ENCODE measurements at places on chromosomes 1 and 21.

- DNase-seq = no peak
These were observed 260.2 kb upstream of the RUNX1 start for GRCh38 chr21:35309316-35309715.

GRCh38 chr1:82065916-82066315 is 265.2 kb downstream of the ADGRL2 start:
- no peak for DNase-seq

- DNase-seq = no peak
These were observed 710 bp upstream of the SLC30A1 start for GRCh38 chr1:211579440-211580302.

DNA sequence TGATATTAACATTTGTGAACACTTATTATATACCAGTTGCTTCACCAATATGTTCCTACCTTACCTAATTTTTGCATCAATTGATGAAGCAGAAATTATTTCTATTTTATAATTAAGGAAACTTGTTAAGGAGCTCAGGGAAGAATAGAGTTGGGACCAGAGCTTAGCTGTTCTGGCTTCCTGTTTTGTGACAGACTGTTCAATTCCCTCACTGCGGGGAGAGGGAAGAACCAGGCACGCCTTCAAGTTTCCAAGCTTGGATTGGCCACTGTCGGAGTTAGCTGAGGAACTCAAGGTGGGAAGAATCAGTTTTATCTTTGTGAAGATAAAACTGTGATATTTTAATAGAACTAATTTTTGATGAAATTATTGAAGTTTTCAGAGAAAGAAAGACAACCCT is 142.3 kb upstream of the LMO4 start:
- no peak for DNase-seq

DNA sequence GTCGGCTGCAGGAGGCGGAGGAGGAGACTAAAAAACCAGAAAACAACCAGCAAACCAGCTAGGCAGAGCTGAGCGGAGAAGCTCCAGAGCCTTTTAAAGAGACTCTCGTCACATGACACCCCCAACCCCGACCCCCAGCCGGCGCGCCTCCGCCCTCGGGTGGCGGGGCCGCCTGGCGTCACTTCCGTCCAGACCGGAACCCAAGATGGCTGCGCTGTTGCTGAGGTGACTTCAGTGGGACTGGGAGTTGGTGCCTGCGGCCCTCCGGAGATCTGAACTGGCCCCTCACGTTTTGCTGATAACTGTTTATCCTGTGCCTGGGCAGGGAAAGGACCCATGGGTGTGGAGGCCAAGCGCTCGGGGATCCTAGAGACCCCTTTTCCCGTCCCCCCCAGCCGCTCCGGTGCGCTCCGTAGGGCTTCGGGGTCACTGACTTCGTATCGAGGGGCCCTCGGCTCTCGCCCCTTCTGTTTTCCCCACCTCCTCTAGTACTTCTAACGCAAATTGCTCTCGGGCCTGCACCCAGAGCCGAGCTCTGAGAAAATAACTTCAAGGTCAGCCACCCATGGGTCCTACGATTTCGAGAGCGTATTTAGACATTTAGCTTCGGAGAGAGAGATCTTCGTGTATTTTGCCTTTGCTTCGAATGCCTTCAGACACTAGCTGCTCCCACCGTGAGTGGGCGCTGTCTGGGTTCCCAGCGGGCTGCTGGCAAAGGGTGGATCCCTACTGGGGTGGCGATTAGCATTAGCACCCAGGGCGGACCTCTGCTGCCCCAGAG is at the start of gene SDHC:
TSS of gene SDHC (plus strand) at position 181 of the 781 bp plus-strand sequence. CDS start at position 206, 25 bp downstream.
- DNase-seq = peak; percentile 91

DNA sequence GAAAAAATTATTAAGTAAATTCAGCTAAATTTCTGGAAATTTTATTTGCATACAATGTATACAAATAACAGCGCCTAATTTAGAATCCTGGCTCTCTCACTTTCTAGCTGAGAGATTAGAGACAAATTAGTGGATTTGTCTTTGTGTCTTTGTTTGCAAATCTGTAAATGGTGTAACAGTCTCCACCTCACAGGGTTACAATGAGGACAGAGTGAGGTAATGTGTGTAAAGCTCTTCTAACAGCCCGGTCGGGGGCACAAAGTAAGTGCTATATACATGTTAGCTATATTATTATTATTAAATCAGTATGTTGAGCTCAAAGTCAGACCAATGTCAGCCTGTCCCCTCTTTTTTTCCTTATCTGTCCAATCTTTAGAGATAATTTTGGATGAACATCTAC is 5.0 kb upstream of the ADAMTSL4 start:
- no peak for DNase-seq

DNA sequence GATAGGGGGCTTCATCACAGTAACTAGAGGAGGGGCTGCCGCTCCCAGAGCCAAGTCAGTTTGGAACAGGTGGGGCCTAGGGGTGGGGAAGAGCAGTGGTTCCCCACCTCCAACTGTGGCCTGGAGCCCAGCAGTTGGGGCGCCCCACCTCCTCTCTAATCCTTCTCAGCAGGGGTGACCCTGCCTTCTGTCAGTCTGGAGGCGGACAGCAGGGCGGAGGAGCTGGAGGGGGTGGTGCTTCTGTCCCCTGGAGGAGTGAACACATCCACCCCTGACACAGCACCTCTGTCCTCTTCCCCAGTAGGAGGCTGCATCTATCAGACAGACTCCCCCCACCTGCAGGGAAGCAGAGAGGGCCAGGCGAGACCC is 73.8 kb downstream of the MRPL37 start:
- DNase-seq = no peak

- DNase-seq = no peak
These were observed 70.1 kb downstream of the SLC66A1 start for GRCh38 chr1:19382222-19382621.

DNA sequence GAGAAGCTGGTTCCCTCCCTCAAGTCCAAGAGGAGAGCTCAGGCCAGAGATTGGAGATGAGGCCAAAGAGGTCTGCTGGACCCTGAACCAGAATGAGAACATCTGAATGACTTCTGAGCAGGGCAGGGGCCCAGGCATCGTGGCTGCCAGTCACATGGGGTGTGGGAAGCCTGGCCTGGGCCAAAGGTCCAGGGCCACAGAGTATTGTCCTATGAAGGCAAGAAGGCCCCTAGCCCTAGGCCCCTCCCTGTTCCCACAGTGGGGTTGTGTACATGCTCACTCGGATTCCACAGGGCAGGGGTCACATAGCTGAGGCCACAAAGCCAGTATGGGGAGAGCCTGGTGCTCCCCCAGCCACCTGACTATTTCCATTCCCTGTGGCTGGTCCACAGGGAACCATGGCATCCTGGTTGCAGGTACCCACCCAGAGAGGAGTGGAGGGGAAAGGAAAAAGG is 18.5 kb upstream of the SLC1A7 start:
- no peak for DNase-seq

- DNase-seq = no peak
These were observed 139.6 kb downstream of the BRINP2 start for GRCh38 chr1:177310326-177310725.

DNA sequence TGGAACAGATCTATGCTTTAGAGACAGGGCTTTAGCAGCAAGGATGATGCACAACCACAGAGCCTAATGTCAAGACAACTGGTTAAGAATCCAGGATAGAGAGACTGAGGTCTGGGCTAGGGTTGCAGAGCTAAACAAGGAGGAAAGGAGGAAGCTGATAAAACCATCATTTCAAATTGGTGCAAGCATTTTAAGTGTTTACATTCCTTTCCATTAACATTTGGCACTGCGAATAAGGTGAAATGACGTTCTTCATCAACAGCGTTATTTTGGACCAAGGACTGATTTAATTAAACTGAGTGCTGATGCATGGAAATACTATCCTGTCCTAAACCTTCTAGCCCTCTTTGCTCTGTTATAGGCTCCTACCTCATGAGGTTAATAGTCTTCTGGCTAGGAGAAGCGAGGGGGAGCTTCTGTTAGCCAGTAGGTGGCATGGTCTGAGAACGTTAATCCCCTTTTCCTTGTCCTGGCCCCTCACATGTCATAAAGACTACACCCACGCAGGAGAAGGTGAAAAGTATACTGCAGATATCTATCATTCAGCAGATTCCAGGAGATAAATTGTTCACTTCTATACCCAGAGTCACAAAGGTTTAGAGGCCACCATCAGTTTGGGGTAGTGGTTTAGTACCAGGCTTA is 7.6 kb upstream of the C1orf21 start:
- no peak for DNase-seq

GRCh38 chr1:192691041-192691440 is 55.1 kb downstream of the RGS13 start:
- DNase-seq = no peak

DNA sequence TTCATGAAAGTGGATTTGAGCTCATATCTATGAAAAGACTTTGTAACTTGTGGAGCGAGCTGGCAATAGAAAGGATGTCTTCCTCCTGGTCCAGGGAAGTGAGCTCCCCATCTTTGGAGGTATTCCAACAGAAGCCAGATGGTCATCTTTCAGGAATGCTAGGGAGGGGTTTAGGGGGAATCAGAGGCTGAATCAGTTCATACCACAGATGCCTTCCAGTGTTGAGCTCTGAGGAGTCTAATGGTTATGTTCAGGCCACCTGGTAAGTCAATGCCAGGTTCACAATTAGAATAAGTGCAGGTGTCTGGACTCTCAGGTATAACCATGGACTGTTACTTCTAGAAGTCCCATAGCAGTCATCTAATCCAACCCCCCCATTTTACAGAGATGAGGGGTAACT is 119.1 kb downstream of the ACTL8 start:
- DNase-seq = no peak

DNA sequence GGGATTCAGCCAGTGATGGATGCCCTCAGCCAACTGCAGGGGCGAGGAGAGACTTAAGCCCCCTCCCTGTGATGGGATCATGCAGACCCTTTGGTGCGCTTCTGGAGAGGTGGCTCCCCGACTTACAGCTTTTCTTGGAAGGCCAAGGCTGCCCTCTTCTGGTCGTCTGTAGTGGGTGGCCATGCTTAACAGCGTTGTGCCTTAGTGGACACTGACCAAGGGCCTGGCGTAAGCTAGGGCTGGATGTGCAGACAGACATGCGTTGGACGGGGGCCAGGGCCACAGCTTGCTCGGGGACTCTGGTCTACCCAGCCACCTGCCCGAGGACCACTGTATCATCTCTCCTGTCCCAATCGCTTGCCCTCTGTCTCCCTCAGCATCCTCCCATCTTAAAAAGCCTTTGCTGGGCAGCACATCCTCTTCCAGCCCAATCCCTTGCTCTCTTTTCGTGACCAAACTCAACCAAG is 5.5 kb downstream of the AZIN2 start:
- peak; percentile 48 for DNase-seq

GRCh38 chr1:200654660-200655059 is 15.0 kb downstream of the DDX59 start:
- peak; percentile 50 for DNase-seq

GRCh38 chr1:87007323-87007722 is 92.9 kb downstream of the HS2ST1 start:
- DNase-seq = no peak

GRCh38 chr1:98322966-98323365 is 338.6 kb upstream of the SNX7 start:
- DNase-seq = no peak

- DNase-seq = no peak
These were observed 4.4 kb downstream of the NBPF1 start for GRCh38 chr1:16608838-16609560.

- no peak for DNase-seq
These were observed 1.7 kb upstream of the GLIS1 start for GRCh38 chr1:53740621-53741105.

- no peak for DNase-seq
These were observed 44.4 kb downstream of the CFHR5 start for GRCh38 chr1:197021716-197022115.
